ENCODE measurements at places on chromosomes 1 and 21. TPM values are rescaled to one million over a fixed set of nuclear protein-coding genes. Genes with fewer than 3 reads are reported as not detected.

DNA sequence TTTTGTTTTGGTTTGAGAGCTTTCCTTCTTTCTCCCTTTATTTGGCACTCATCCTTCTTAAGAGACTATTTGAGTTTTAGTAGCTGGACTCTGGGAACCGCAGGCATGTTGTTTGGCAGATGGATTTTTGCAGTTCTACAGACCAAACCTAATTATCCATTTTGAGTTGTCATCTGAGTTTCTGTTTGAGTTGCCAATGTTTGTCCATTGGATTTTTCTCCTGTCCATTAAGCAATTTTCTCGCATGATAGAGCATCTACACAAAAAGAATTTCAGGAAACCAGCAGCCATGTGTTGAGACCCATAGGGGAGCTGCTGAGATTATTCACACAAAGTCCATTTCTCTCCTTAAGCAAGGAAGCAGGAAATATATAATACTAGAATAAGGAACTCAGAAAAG, 17.2 kb upstream of the CXADR start:
- no peak for DNase-seq

DNA sequence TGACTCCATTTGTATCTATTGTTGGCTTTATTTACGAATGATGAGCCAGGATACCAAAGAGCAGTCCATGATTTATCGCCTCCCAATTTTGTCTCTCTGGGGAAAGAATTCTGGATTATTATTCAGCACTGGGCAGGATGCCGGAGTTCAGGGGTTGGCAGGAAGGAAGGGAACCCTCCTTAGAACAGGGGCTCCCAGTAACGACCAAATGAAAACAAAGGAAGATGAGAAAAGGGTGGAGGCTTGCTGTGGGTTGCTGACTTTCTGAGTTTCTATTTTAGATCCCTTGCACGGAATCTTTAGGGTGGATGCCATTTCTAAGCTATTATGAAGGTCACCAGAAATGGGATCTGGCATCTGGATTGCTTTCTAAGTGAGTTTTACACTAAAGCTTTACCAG, 231.2 kb upstream of the LYPLAL1 start:
- no peak for DNase-seq

DNA sequence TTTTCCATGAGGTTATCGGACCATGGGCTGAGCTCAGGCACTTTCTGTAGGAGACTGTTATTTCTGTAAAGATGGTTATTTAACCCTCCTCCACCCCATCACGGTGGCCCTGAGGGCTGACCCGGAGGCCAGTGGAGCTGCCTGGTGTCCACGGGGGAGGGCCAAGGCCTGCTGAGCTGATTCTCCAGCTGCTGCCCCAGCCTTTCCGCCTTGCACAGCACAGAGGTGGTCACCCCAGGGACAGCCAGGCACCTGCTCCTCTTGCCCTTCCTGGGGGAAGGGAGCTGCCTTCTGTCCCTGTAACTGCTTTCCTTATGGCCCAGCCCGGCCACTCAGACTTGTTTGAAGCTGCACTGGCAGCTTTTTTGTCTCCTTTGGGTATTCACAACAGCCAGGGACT, 2.6 kb upstream of the CCDC28B start:
- no peak for DNase-seq

- DNase-seq, result no peak
Observed at GRCh38 chr1:221366495-221367110, 375.3 kb downstream of the DUSP10 start.

DNA sequence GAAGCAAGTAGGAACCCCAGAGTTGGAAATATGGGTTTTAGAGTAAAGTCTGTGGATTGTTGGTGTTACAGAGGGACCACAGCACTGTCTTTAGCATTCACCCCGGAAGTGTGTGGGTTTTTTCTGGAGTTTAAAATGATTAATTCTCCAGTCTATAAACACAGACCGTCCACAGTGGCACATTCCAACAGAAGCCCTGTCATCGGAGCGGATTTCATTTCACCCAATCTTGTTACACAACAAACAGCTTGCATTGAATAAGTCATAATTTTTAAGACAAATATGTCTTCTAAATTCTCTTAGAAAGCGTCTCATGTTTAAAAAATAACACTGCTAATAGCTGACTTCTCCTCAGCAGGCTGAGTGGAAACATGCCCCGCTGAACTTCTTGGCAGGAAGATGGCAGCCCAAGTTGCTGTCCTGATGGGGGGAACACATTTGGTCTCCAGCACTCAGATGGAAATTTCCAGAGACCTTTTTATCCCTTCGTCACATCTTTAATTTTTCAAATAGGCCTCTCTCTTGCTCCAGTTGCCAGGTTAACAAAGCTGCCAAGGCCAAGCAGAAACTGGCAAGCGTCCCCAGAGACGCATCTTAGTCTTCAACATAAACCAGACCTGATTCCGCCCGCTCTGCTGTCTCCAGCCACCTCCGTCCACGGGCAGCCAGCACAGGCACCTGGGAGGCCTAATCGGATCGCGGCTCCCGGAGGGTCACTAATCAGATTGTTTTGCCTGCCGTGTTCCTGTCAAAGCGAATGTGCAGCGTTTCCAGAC, 28.8 kb upstream of the SLC19A1 start:
- DNase-seq, result peak; percentile 47

RC3H1 gene
- 33.6 TPM for total RNA-seq

GRCh38 chr1:152034324-152034653, 2.5 kb downstream of the S100A11 start:
- DNase-seq, result no peak

- no peak for DNase-seq
Observed at GRCh38 chr1:242178924-242179708, 180.2 kb upstream of the MAP1LC3C start.

GRCh38 chr1:85846706-85847105, 138.5 kb upstream of the ZNHIT6 start:
- DNase-seq, result no peak

DNA sequence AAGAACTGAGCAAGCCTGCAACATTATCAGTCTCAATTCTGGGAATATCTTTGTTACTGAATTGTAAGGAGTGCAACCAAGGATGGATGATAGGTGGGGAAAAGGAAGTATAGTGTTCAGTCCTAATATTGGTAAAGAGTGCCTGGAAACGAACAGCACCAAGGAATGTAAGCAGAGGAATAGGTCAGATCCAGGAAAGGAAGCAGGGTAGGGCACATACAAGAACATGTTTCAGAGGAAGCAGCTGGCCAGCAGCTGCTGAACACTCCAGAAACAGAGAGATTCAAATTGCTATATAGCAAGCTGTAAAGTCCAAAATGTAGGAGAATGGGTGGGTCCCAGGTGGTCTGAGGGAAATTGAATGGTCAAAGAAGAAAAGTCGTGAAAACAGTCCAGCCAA, 37.9 kb downstream of the CRB1 start:
- DNase-seq, result no peak

DNA sequence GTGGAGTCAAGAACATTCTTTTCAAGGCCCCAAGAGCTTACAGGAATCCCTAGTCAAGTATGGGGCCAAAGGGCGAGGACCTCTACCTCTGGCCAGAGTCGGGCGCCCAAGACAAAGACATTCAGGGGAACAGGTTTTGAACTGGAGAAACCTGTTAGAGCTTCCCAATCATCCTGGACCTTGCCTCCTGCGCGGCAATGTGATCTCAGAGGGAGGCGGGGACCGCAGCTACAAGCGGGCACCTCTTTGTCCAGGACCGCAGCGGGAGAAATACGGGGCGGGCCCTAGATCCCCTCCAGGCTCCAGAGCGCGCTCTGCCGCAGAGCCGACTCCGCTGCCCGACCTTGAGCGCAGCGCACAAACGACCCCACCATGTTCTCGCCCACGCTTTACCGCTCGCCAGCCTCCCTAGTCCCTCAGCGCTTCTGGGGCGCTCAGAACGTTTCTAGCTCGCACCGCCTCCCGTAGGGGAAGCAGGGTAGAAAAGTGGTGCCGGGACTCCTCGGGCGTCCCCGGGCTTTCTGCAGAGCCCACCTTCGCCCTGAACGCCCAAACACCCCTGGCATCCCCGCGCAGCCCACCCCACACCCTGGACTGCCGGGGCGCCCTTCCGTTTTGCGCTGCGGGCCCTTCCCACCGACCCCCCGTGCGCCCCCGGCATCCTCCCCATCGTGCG, 28.1 kb downstream of the RABIF start:
- no peak for DNase-seq

DNA sequence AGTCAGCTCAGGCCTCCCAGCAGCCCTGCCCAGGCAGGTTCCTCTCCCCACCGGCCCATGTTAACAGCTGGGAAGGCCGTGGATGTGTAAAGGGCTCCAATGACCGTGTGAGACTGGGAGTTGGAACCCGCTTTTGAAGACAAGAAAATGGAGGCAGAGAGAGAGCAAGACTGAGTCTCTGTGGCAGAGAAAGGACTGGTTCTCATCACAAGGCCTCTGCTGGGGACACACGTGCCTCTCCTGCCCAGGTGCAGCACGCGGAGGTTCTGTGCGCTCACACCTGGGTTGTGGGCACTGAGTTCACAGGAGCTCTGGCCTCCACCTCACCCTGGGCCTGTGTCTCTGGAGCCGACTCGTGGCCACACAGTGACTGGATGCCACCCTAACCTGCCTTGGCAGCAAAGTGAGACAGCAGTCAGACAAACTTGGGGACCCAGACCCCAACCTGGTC, 27.0 kb downstream of the RUNX3 start:
- DNase-seq, result peak; percentile 44

PTPN14 gene
- total RNA-seq, result 159 TPM

- DNase-seq, result no peak
Observed at GRCh38 chr1:234851450-234852438, 241.8 kb upstream of the IRF2BP2 start.

Data from suprapubic skin (tissue), 4 donors.